ENCODE measurements at places on chromosomes 6 and 20. TPM values are rescaled to one million over a fixed set of nuclear protein-coding genes. Genes with fewer than 3 reads are reported as not detected.

The FAXC gene
- total RNA-seq = 44.8 TPM

The PPIL6 gene
- total RNA-seq = 32.5 TPM

The TTK gene
- total RNA-seq = 10.1 TPM

The SNPH gene
- 34.4 TPM for total RNA-seq

The RIPPLY2 gene
- 7.8 TPM for total RNA-seq

The MYO6 gene
- 20.5 TPM for total RNA-seq

The CLVS2 gene
- 43.6 TPM for total RNA-seq

The GLP1R gene
- 1.6 TPM for total RNA-seq

The PROKR2 gene
- 4.8 TPM for total RNA-seq

The PRR18 gene
- total RNA-seq = 2.5 TPM

The RSPH9 gene
- 6.0 TPM for total RNA-seq

The MLN gene
- total RNA-seq = not detected

The DCDC2 gene
- 6.7 TPM for total RNA-seq

The TRIM15 gene
- total RNA-seq = not detected

The ATP5F1E gene
- total RNA-seq = 48.2 TPM

The ATP6V1G2 gene
- total RNA-seq = 69.4 TPM
